ENCODE measurements at places on chromosomes 11 and 22.

DNA sequence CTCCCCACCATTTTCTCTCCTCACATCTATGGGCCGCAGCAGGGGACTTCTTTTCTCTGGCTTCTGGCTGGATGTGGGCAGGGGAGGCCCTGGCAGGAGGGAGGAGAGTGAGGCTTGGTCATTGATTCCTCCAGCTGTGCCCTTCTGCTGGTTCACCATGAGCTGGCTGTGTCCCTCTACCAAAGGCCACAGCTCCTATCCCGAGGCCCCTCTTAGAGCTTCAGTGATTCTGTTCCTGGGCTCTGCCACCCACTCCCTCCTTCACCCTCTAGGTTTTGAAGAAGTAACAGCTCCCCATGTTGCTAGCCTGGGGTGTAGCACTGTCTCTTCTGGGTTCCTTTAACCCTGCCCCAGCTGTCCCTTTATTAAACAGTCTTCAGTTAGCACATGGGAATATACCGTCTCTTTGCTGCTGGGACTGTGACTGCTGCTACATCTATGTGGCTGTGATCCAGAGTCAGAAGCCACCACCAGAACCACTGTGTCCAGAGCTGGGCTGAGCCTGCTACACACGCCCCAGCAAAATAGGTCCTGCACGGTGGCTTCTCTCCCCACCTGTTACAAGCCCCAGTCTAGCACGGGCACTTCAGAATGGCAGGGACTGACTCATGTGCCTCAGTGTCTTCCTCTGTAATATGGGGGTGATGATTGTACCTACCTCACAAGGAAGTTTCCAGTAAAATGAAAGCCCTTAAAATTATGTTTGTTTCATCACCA lies 578 bp upstream of the PARVG start:
- no peak for DNase-seq

DNA sequence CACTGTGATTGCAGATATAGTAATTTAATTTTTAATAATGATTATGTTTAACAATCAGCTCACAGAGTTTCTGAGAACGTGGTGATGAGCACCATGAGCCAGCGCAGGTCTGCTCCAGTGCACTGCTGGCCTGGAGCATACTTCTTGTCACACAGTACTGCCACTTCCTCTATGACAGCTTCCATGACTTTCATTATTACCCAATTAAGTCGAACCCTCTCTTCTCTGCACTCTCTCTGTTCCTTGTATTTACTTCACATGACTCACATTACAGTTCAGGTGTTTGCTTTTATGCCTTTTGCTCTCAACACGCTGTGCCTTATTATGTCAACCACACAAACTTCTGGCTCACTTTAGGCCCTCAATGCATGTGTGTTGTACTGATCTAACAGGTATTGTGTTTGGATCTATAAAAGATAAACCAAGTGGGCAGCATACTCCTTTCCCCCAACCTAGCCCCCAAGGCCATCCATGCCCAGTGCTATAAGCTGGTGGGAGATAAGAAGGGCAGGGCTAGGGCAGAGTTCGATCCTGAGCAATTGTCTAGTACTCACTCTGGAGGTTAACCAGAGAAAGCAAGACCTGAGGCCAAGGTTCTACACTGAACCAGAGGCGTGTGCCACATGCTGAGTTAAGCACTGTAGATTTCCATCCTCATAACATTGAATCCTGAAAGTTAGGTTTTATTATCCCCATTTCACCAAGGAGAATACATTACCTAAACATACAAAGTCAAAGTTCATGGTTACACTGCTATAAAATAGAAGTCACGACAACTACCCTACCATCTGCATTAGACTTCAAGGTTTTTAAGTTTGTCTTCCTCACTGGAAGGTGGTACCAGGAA lies 356.5 kb downstream of the INSC start:
- no peak for DNase-seq

GRCh38 chr11:41309716-41310115 lies 149.7 kb downstream of the LRRC4C start:
- DNase-seq = peak; percentile 16

GRCh38 chr11:75949023-75949672 lies 134.1 kb downstream of the UVRAG start:
- no peak for DNase-seq

GRCh38 chr11:122751292-122752070 lies 86.8 kb upstream of the CRTAM start:
- peak; percentile 45 for DNase-seq

DNA sequence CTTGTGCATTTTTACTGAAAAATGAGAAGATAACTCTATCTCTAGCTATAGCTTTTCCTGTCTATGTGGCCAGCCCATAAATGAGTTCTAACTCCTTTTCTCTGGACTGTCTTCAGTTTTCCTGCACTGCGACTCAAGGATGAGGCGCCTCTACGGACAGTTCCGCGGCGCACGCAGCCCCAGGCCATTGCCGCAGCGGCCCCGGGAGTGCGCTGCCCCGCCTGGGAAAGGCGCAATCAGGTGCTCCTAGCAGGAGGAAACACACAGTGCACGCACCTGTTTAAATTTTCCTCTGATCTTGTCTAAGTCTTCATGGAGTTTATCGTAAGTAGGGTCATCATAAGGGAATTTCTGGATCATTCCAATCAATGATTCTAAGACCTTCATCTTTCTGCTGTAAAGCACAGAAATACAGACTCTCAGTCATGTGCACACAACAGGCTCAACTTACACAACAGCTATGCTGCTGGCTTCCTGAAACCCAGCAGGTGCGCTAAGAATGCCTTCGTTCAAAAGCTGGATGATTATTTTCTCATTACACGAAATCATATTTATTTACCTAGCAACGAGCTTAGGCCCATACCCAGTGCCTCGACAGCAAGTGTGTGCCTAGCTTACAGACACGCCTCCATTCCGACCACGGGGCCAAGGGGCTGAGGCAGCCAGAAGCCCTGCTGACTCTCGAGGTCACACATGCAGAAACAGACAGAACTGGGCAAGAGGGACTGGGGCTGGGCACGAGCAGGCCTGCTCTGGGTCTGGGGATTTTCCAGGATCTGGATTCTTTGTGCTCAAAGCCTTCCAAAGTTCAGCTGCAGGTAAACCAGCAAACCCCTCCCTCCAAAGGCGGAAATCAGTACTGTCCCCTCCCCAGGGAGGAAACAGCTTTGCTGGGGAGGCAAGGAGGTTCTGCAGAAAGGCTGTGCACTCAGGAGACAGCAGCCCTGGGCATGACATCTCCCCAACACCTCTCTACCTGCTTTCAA lies 7.2 kb downstream of the LTO1 start:
- DNase-seq = peak; percentile 4

DNA sequence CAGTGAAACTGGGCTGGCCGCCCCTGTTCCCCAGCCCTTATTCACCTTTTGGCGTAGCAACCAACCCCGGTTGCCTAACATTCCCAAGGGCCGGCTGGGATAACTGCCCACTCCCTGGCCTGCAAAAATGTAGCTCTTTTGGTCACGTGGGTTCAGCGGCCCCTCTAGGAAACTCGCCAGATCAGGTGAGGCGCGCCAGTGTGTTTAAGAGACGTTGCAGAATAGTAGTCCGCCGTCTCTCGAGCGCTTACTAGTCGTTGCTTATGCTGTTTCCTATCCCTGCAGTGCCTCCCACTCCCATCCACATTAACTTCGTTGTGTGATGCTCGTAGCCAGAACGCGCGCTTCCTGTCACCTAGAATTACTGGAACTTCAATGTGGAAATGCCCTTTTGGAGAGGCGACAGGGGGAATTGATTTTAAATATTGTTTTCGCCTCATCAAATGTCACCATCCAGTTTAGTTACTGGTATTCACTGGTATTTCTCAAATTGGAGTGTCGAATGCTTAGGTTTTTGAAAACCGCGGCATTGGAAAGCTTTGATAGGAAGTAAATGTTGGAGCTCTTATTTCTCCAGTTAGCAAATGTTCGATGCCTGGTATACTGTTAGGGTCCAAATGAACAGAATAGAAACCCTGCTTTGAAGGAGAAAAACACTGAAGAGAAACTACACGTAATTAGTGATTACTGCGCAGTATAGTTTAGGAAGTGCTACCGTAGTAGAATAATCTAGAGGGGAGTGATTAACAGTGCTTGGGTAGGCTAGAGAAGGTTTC lies 823 bp downstream of the CEP57 start:
- DNase-seq = peak; percentile 64

GRCh38 chr11:67379061-67380058 lies 6.0 kb upstream of the CLCF1 start:
- no peak for DNase-seq

DNA sequence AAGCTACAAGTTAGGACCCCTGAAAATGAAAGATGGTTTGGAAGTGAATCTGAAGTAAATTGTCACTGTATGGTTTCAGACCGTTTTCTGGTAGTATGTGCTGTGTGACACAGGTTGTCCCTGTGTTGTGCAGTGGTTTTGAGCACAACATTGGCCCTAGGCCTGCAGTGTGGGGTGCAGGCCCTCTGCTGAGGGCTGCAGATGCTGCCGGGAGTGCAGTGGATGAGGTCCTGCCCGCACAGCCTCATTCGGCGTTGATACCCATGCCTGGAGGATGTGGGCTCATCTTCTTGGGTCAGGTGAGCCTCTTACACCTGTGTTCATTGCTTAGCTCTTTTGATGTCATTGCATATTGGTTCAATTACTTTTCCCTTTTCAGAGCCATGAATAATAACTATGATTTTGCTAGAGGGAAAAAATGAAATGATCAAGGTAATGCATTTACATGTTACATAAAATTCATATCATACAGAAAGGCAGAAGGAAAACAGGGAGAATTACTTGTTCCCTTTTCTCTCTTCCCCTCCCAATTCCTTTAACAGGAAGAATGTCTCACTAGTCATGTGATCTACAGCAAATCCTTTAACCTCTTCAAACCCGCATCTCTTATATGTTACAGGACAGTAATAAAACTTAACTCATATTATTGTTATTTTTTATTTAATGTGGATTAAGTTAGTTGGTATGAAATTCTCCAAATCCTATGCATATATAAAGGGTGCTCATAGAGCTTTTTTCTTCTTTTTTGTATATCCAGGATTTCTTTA lies 48.7 kb downstream of the PTPRJ start:
- DNase-seq = no peak
